Right hindlimb (tissue), 1 donor: ENCODE measurements at places on chromosomes 12 and 14.

- DNase-seq, result no peak
Observed at GRCh38 chr12:86148612-86149011, 107.6 kb downstream of the MGAT4C start.

DNA sequence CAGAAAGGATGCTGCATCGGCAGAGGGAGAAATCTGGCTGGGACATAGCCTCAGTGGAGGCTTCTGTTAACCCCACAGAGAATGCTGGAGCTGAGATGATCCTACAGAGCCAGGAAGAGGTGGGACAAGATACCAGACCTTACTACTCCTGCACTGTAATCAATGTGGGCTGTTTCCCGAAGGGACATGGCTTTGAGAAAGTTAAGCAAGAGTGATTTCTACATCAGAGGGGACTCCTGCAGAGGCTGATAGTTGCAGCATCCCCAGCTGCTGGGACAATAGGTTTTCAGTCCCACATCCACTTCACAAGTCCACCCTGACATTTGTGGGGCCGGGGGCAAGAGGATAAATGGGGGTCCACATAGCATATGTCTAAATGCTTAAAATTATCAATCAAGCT is 22.5 kb upstream of the CMKLR1 start:
- no peak for DNase-seq

DNA sequence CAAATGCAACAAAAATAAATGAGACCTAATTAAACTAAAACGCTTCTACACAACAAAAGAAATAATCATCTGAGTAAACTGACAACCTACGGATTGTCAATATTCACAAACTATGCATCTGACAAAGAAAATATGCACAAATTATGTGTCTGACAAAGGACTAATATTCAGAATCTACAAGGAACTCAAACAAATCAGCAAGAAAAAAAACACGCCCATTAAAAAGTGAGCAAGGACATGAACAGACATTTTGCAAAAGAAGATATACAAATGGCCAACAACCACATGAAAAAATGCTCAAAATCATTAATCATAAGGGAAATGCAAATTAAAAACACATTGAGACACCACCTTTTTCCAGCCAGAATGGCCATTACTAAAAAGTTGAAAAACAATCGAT is 37.0 kb downstream of the BLTP3B start:
- no peak for DNase-seq

DNA sequence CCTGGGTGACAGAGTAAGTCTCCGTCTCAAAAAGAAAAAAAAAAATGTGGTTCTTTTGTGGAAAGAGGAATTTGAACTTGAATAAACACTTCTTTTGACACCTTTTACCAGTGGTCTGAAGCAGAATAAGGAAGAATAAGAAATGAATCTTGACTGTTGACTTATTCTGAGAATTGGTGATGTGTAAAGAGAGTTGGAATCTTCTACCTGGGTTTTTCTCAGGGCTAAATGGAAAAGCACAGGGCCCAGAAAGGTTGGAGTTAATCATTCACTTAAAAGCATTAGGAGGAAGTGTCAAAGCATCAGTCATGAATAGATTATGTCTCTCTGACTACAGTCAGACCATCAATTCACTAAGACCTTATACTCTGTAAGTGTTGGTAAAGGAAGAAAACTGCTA is 13.9 kb downstream of the PNMA1 start:
- no peak for DNase-seq

- no peak for DNase-seq
Observed at GRCh38 chr14:77947372-77947771, 147.5 kb downstream of the ADCK1 start.

DNA sequence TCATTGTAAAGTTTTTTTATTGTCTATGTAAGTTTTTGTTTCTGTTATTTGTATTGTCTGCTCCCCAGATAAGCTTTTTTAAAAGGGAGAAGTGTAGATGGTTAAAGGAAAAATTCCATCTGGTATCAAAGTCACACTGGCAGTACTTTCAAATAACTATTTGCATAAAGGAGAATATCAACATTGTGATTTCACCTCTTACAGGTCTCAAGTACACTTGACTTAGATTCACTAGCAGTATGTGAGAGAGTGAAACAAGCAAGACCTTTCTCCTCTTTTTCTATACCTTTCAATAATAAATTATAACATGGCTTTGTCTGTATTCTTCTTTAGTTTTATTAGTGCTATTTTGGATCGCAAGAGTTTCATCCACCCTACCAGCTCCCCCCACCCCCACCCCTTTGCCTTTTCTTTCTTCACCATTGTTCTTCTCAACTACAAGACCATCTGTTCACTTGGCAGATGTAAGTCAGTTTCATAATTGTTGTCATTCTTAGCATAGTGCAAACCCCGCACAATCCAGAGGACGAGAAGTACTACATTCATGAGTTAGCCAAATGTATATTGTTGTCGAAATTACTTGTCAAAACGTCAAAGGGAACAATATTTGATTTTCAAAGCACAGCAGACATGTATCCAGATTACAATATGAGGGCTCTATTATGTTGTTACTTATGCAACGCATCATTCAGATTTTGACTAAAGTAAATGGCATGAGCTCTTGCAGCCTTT is 602.7 kb upstream of the FLRT2 start:
- no peak for DNase-seq

GRCh38 chr12:9334041-9334692 is 126.0 kb upstream of the PZP start:
- DNase-seq, result no peak

- no peak for DNase-seq
Observed at GRCh38 chr12:6294156-6295093, 16.1 kb upstream of the PLEKHG6 start.

- DNase-seq, result no peak
Observed at GRCh38 chr12:105457026-105457425, 126.5 kb downstream of the C12orf75 start.

DNA sequence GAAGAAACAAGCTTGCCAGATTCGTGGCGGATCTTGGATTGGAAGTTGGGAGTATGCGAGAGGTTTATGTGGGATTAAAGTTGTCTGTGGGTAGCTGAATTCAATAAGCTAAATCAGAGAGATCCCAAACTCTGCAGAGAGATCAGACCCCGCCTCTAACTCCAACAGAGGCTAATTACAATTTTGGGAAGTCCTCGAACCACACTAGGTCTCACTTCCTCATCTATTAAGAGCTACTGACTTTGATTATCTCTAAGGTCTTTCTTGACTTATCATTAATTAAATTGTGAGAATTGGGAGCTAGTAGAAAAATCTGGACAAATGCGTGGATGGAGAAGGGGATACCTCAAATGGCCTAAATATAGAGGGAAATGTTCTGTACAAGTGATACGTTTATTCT is 9.1 kb downstream of the NTF3 start:
- DNase-seq, result no peak

- peak; percentile 31 for DNase-seq
Observed at GRCh38 chr14:97218691-97219430, 421.7 kb downstream of the VRK1 start.

DNA sequence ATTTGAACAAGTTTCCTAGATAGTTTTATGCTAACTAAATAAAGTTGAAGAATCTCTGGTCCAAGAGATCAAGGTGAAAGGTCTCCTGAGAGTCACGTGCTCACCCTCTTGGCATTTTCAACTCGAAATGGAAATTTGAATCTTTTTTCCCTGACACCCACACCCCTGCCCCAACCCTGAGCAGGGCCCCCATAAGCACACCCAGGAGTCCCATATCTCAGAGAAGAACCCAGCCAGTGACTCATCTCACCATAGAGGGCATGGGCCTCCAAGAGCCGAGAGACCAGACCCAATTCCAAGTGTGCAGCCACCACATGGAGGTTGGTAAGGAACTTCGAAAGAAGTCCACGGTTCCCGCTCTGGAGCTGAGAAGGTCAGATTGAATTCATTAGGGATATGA is 32.6 kb downstream of the TEP1 start:
- no peak for DNase-seq

DNA sequence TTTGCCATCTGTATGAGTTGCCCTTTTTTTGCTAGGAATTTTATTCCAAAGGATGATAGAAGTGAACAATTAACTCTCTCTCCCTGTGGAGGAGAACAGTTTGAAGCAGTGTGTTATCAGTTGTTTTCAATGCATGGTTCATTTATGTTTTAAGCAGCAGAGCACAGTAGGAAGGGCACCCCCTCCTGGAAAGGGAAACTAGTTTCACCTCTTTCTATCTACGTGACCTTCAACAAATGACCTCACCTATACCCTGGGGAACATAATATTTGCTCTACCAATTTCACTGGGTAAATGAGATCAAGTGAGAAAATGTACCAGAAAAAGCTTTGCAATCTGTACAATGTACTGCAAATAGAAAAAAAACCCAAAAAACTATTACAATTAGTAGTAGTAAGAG is 5.4 kb upstream of the DCP1B start:
- no peak for DNase-seq

DNA sequence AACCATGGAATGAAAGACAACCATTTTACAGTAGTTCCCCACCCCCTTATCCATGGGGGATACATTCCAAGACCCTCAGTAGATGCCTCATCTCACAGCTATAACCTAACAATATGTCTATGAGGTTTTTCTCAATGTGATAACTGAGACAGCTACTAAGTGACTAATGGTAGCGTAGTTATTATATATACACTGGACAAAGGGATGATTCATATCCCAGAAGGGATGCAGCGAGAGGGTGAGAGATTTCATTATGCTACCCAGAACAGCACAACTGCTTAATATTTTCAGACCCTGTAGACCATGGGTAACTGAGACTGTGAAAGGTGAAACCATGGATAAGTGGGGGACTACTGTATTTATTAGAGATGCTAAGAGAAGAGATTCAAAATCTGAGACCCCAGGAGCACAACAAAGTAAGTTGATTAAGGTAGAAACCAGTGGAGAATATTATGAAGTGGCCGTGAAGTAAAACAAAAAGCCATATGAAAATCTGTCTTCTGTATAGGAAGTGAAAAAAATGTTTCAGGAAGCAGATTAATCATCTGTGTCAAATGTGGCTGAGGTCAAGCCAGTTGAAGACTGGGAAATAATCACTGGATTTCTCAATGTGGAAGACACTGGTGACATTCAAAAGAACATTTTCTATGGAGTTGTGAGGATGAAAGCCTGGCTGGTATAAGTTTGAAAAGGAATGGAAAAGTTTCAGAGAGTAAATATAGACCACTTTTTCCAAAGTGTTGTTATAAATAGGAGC is 77.2 kb downstream of the RPL10L start:
- no peak for DNase-seq

DNA sequence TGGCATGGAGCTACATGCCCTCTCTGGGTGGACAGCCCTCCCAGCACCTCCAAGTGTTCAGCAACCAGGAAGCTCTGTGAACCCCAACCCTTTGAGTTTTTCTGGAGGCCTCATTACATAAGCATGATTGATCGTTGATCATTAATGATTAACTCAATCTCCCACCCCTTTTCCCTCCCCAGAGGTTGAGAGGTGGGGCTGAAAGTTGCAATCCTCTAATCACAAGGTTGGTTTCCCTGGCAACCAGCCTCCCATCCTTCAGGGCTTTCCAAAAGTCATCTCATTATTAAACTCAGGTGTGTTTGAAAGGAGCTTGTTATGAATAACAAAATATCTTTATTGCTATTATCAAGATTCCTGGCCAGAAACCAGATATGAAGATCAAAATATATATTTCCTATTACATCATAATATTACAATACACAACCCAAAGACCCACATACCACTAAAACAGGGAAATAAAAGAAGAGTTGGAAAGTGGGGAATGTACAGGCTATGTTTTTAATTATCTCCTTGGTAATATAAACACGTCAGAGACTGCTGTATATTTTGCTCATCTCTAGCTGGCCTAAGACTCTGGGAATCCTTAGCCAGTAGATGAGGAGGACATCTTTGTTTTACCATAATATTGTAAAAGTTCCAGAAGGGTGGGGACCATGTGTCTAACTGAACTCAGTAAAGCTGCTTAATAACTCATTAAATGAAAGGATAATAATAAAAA is 73.6 kb downstream of the SSPN start:
- no peak for DNase-seq

GRCh38 chr12:110780448-110780847 is 37.8 kb upstream of the PPP1CC start:
- no peak for DNase-seq

- no peak for DNase-seq
Observed at GRCh38 chr12:26938701-26939062, 412 bp downstream of the FGFR1OP2 start.

- DNase-seq, result no peak
Observed at GRCh38 chr14:43706900-43707299, 800.2 kb downstream of the FSCB start.

DNA sequence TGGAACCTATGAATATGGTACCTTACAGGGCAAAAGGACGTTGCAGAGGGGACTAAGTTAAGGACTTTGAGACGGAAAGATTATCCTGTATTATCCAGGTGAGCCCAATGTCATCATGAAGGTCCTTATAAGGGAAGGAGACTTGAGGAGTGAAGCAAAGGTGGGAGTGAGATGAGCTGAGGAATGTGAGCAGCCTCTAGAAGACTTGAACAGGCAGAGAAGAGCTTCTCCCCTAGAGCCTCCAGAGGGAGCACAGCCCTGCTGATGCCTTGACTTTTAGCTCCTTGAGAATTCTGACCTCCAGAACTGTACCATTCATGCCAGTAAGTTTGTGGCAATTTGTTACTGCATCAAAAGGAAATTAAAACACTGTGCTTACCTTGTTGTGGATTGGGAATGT is 41.8 kb upstream of the DCD start:
- no peak for DNase-seq

DNA sequence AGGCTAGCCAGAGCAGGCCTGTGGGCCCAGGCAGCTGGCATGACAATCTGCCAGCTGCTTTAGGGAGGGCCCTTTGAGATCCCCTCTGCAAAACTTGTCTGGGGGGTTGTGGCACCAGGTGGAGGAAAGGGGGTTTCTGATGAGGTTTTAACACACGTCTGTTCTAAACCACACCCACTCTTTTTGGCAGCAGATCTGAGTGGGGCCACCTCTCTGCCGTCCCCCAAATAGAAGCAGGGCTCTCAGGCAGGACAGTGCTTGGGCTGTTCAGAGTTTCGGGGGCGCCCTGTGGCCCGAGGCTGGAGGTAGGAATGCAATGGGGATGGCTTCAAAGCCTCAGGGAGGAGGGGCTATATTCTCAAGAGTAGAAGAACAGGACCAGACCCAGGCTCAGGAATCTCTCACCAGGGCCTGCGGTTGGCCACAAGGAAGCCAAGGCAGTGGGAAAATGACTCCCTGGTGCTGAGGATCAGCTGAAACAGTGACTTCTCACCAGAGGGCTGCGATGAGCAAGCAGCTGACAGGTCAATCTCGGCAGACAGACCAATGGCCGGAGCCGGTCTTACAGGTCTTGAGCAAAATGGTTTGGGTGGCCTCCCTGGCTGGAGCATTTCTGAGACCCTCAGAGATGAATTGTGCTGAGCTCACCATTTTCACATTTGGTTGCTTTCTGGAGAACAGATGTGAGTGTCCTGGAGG is 1.5 kb upstream of the KRT5 start:
- DNase-seq, result peak; percentile 44
